Right cardiac atrium (tissue), 5 donors: ENCODE measurements at places on chromosomes 4 and X.

GRCh38 chr4:3826247-3827172 lies 60.3 kb downstream of the ADRA2C start:
- DNase-seq: no peak

DNA sequence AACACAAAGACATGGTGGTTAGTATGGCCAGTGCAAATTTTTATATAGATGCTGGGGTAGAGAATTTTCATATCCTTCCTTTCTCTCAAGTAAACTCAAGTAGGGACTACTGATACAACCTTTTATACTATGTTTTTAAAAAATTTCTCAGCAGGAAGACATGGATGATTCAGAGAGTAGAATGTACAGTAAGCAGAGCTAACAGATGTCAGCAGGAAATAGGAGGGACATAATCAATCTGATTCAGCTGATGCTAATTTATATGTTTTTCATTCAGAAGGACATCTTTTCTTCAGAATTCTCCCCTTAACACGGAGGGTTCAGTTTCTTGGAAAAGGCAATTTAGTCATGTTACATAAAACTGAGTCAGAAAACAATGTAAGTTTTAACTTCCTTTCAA lies 95.4 kb downstream of the GRIA2 start:
- DNase-seq: no peak

GRCh38 chr4:26317766-26318165 lies 3.0 kb upstream of the RBPJ start:
- DNase-seq: no peak

- DNase-seq: no peak
Measured at GRCh38 chr4:37220685-37221084, 23.9 kb upstream of the NWD2 start.

GRCh38 chr4:106618956-106619355 lies 250.4 kb upstream of the GIMD1 start:
- DNase-seq: no peak

DNA sequence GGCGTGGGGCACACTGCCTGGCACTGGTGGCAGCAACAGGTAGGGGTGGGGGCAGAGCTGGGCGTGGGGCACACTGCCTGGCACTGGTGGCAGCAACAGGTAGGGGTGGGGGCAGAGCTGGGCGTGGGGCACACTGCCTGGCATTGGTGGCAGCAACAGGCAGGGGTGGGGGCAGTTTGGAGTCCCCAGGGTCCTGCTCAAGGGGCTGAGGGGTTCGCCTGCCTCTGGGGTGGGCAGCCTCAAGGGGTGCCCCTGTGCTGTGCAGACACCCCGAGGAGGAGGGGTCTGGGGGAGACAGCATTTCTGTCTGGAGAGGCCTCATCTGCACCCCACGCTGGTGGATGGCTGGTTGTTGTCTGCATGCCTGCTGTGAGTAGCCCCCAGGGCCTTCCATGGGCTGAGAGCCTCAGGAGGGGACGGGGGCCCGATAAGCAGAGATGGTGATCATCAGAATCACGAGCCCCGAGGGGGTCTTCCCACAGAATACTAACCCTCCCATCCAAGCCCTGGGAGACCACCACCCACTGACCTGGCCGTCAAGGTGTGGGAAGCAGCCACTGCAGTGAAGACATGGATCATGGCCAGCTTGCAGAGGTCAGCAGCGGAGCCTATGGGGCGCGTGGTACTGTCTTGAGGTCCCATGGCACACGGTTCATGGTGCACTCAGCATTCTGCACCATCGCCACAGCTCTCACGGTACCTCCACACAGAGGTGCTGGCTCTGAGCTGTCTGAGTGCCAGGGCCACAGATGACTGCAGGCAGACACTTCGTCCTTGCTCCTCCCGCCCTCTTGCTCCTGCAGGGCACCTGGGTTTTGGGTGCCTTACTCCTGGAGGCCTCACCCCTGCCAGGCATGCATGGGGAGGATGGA lies 21.5 kb downstream of the NAT8L start:
- no peak for DNase-seq

DNA sequence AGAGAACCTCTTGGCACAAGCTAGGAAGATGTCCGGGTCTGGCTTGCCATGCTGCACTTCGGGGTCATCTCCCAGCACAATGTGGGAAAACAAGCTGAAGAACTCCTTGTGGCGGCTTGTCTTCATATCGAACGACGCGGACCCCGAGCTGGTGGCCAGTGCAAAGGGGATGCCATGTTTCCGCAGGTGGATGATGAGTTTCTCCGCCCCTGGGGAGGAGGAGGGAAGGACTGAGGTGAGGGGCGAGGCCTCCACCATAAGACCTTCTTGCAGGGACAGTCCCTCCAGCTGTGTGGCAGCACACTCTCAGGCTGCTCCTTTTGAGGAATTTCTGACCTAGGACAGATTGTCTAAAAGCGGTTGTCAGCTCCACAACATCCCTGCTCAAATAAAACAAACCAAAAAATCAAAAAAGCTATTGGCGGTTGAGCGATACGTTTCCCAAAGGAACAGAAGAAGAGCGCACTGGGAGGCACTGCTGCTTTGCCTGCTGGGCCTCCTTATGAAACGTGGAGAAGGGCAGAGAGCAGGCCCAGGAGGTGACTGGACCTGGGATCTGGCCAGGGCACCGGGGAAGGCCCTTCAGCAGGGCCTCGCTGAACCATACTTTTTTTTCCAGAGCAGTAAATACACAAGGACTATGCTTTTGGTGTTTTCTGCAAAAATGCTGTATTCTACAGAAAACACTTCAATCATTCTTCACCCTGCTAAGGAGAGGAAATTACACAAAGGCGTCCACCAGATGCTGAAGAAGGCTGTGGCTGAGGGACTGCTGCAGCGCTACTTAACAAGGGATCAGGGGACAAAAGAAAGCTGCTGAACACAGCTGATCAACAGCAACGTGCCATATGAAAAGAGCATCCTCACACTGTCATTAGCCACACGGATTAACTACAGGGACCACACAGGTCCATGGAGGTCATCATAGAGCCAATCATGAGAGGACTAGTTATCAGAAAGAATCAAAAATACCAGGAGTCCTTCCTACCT lies 70.0 kb upstream of the STS start:
- no peak for DNase-seq

- DNase-seq: no peak
Measured at GRCh38 chr4:174211622-174212044, 71.8 kb downstream of the FBXO8 start.

DNA sequence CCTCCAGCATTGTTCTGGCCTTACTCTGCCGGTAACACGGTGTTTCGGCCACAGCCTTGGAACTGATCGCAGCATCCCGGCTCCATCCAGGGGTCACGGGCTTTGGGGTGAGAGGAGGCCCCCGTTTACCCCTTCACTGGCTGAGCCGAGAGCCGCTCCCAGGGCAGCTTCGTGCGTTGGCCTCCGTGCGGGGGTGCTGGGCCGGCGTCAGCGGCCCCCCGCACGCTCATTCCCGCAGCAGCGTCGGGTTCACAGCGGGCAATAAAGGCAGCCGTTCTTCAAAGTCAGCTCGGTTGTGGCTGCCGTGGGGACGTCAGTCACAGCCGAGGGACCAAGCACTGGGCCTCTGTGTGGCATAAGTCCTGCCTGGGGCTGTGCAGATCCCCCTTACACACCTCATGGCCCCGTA lies 25.3 kb upstream of the PLCXD1 start:
- no peak for DNase-seq
